ENCODE measurements at places on chromosomes 1 and 21.

- DNase-seq: no peak
Measured at GRCh38 chr1:209743145-209743482, 12.7 kb upstream of the TRAF3IP3 start.

DNA sequence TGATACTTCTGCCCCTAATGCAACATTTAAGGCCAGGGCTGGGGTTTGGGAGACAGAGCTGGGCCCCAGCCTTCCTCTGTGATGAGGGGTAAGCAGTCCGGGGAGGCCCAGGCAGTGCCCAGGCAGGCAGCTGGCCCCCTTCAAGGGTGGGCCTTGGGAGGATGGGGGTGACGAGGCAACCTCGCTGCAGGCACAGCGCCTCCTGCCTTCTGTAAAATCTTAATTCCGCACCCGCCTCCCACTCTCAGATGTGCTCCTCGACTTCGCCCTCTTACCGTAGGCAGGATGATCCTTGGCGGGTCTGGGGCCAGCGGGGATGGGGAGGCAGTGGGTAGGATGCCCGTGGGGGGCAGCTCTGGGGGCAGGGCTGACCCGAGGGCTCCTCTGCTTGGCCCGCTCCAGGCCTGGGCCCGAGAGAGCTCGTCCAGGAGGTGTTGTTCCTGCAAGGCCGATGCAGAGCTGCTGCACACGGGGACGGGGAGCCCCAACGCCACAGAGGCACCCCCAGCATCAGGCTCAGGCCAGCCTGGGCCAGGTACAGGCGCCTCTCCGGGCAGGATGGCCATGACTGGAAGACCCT is 9.1 kb downstream of the C21orf58 start:
- DNase-seq: no peak

DNA sequence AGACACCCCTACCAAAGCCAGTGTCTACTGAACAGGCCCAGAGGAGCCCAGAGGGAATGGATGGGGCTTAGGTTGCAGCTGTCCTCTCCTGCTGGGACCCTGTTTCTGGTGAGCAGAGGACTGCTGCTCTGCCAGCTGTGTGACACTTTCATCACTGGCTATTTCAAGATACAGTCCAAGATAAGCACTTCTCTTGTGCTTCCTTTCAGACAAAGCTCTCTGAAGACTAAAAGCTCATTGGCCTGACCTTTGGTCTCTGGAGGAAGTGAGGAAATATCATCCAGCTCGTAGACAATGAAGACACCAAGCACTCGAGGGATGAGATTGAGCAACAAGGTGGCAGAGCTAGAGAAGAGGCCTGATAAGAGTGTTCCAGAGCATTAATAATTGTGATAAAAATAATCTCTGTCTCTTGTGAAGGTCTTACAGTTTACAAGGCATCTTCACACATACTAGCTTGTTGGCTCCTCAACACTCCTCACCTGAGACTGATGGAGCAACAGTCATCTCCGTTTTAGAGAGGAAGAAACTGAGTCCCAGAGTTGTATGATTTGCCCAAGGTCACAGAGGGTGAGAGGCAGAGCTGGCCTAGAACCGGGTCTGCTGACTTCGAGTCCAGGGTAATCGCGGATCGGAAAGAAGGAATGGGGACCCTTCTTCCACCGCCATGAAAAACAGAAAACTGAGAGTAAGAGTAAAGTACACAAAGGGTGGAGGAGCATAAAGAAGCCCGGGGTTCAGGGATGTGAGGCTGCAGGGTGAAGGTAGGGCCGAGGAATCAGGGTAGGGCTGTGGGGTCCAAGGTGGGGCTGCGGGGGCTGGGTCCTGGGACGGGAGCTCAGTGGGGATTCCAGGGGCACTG is 666 bp downstream of the PAFAH2 start:
- DNase-seq: no peak

DNA sequence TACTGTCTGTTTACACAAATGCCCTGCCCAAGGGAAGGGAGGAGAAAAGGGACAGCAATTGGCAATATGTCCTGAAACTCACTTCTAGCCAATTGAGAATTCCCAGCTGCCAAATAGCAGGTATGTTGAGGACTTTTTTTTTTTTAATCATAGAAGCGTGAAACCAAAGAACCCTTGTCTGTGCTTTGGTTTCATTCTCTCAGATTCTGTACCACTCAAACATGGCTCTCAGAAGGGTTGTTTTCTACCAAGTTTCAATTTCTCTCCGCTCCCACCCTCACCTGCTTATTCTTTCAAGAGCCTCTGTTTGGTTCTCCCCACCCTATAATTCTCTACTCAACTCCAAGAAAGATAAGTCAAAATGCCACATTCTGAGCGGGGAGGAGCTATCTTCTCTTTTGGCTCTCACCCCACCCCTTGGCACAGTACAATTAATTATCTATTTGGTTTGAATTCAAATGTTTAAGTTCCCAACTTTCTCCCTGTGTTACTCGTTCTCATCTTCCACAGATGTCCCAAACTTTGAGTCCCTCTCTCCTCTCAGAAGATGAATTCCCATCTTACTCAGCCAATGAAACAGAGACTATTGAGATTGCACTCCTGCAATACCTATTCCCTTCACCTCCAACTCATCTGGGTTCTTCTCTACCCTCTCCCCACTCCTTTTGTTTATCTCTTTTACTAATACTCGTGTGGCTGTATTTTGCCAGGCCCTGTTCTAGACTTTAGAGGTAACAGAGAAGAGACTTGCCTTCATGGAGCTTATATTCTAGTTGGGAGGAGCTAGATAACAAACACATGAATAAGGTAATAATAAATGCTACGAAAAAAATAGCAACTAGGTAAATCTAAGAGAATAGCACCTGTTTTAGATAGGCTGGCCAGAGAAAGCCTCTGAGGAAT is 3.9 kb upstream of the TP53BP2 start:
- DNase-seq: no peak
